Activated naive CD4-positive, alpha-beta T cell treated with Interleukin-2 at 50 U/mL for 16 hours (primary cell): ENCODE measurements at places on chromosomes 2 and 18.
A peak's percentile ranks its signal among the peaks of the same experiment; 100 is the strongest.

GRCh38 chr2:1793001-1793867, 48.9 kb upstream of the PXDN start:
- DNase-seq, result no peak

GRCh38 chr2:134917888-134918525, 615 bp upstream of the CCNT2 start:
- peak; percentile 91 for DNase-seq

GRCh38 chr2:70360661-70361270, 58.9 kb upstream of the FAM136A start:
- DNase-seq, result no peak

- DNase-seq, result no peak
Measured at GRCh38 chr2:127414638-127415592, 3.3 kb upstream of the PROC start.

DNA sequence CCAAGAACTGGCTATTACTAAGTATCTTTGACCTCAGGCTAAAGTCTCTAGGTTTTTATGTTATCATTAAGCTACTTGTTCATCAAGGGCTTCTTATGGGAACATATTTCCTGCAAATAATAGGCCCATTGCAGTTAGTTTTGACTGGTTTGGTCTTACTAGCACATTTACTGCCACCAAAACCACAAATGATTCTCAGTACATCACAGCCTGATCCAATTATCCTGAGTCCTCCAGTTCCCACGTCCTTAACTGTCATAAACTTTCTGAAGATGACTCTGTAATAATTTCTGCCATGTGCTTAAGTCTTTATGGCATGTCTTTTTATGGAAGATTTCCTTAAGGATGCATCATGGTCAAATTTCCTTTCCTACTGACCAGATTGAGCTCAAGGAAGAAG, 123.3 kb upstream of the TANK start:
- no peak for DNase-seq

DNA sequence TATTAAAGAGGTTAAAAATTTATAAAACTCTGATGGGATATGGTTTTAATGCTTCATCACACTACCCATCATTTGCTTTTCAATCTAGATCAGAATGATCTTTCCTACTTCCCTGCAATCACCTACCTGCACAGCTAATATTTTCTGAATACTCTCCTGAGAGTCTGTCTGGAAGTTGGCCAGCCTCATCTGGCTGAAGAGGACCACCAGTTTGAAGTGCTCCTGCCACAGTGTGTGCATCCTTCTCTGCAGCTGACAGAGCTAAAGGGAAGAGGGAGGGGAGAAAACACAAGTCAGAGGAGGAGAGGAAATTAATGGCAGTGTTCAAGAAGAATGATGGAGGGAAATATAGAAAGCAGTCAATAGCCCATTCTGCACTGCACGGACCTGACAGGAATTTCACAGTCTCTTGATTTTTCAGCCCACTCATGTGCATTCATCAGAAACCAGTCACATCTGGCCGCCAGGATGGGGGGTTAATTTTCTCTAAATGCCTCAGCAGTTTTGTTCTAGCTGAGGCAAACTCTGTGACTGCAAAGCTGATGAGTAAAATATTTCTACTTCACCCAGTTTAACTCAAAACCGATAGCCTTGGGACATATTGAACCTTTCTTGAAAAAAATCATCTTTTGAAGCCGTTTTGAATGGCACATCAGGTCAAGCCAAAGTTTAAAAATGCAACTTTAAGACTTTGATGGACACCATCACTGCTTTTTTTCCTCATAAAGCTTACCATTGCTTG, 201.8 kb upstream of the KLHL14 start:
- DNase-seq, result no peak

GRCh38 chr2:163659224-163659623, 76.6 kb downstream of the FIGN start:
- DNase-seq, result no peak

- DNase-seq, result no peak
Measured at GRCh38 chr18:70036771-70037347, 89.2 kb upstream of the CD226 start.

DNA sequence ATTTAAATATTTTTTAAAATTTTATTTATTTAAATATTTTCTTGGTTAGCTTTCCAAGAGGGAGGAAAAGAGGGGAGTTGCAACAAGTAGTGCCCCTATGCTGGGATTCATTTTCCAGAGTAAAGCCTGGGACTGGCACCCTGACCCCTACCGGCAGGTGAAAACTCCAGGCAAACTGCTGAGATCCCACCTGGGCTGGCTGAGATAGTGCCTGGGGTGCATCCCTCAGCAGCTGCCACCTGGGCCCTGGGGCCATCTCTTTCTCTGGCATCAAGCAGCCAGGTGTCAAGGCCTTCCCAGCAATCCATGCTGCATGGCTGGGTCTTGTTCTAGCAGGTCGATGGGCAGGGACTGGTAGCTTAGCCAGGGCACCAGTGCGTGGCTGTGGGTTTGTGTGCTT, 6.6 kb downstream of the SIX2 start:
- DNase-seq, result no peak

GRCh38 chr2:45497355-45497754, 113.7 kb downstream of the SRBD1 start:
- peak; percentile 44 for DNase-seq

- DNase-seq, result no peak
Measured at GRCh38 chr2:5546181-5546580, 146.0 kb upstream of the SOX11 start.

- no peak for DNase-seq
Measured at GRCh38 chr18:32870611-32871010, 97.8 kb upstream of the KLHL14 start.

DNA sequence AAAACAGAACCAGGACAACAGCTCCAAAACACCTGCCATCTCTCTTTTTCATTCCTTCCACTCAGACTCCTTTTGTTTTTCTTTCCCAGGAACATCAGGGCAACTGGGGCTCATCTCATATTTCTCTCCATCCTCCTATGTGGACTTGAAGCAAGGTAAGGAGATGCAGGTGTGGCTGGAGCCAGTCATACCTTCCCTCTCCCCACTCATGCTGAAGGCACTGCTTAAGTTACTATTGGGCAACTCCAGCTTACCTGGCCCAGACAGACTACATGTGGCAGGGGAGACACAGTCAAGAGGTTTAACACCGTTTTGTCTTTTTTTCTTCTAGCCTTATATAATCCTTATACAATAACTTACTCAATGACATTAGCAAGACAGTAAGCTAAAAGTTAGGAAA, 38.4 kb downstream of the LAMA1 start:
- no peak for DNase-seq

- DNase-seq, result no peak
Measured at GRCh38 chr2:138767101-138767500, 13.1 kb downstream of the NXPH2 start.

DNA sequence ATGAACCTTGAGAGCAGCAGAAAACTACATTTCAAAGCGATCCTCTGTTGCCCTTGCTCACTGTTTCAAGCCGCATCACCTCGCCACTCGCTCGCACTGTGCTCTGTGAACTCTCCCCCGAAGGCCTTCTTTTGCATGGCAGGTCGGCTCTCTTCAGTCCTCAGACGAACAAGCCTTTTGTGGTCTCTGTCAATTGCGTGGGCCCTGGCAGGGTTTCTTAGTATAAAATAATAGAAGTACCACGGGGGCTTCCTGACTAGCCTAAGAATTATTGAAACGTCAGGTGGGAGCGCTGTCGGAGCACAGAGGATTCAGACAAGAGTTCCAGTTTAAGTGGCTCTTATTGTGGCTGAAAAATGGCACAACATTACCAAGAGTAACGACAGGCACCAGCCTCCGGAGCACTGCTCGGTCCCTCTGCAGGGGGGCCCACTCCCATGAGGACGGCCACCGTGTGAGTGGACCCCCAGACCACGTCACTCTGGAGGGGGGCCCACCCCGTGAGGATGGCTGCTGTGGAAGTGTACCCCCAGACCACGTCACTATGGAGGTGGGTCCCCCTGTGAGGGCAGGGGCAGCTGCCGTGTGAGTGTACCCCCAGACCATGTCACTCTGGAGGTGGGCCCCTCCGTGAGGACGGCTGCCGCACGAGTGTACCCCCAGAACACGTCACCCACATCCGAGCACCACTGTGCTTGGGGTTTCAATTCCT, 237.7 kb downstream of the HDAC4 start:
- DNase-seq, result no peak

DNA sequence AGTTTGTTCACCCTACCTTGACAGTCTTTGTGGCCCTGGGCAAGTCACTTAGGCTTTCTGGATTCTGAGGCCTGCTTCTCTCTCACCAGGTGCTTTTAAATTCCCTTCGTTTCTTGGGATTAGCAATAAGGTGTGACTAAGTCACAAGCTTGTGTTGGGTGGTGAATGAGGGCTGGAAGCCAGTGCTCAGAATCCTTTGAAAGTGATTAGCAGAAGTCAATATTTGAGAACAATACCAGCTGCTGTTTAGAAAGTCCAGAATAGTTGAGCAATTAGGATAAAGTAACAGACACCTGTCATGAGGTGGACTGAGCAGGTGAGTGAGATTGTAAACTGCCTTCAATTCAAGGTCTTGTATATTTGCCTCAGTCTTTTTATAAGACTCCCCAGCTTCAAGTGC, 19.3 kb upstream of the MGAT5 start:
- DNase-seq, result no peak

- DNase-seq, result no peak
Measured at GRCh38 chr2:79005216-79005615, 20.3 kb upstream of the REG3G start.

DNA sequence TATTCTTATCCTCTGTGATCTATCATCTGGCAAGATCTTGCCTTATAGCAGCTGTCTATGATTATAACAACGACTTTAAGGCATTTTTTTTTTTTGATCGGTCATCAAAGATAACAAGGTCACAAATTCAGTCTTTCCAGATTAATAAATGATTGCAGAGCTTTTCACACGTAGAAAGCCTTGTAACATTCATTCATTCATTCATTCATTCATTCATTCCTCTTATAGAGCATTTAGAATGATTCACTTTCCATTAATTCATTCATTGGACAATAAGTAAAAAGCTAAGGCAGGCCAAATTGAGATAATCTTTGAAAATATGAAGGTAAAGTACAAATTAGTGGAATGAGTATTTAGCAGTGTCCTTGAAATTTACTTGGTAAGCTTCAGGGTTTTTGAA, 223.7 kb downstream of the NUP35 start:
- no peak for DNase-seq

GRCh38 chr2:22282220-22282619, 1102.8 kb upstream of the KLHL29 start:
- DNase-seq, result no peak

DNA sequence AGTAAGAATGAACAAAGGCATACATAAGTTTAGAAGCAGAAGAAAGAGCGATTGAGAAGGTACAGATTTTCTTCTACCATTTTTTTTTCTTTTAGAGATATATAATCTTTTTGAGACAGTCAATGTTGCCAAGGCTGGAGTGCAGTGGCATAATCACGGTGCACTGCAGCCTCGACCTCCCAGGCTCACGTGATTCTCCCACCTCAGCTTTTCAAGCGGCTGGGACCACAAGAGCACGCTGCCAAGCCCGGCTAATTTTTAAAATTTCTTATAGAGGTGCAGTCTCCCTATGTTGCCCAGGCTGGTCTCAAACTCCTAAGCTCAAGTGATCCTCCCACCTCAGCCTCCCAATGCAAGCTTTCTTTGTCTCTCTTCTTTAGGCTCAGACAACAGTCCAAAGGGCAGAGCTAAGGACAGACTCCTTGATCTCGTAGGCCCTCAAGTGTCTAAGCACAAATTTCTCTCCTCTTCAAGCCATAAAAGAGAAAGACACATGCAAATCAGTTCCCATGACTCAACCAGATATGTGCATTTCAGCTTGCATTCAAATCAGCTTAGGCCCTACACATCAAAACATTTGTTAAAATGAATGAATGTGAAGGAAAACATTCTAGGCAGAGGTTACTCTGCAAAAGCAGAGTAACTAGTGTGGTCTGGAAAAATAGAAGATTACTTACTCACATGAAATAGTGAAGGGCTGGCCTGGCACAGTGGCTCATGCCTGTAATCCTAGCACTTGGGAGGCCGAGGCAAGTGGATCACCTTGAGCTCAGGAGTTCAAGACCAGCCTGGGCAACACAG, 18.0 kb downstream of the ITSN2 start:
- DNase-seq, result no peak

DNA sequence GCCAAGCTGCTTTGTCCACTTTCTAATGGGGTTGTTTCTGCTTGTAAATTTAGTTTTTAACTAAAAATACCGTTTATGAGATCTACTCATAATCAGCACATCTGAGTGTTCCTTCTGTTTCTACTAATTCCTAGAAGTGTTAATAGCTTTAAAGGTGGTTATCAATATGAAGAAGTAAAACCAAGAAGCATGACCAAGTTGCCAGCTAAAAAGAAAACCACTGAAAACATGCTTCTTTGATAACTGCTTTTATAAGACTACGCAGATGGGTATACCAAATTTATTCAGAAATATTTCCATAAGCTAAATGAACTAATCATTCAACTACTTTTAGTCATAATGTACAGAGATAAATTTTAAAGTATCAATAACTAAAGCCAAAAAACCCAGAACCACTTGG, 101.8 kb downstream of the C2orf74 start:
- no peak for DNase-seq

DNA sequence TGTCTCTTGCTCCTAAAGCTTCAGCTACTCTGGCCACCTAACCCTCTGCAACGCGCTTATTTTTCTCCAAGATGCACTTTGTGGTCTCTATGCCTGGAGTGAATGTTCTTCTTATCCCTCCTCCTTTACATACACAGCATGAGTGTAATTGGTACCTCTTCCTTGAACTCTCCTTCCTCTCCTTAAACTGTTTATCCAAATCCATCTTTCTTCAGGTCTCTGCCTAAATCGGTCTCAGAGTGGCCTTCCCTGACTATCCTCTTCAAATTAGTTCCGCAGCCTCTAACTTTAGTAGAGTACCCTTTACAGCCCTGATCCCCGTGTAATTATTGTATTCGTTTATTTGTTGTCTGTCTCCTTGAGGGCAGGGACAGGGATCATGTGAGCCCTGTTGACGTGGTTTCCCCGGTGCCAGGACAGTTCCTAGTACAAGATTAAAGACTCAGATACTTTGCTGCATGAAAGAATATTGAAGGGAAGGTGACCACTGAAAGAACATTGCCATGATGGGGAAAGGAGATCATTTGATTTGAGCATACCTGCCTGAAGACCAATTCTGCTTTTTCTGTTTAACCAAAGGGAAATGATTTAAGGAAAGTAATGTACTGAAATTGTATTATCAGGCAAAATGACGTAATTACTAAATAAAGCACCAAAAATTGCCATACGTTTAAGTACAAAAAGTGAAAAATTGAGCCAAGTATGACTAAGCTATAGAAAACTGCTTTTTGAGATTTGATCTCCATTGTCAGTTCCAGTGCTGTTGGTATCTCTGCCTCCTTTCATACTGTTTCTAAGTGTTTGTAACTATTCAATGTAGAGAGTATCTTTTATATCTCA, 1.2 kb downstream of the CNOT9 start:
- DNase-seq, result no peak
